ENCODE measurements at places on chromosomes 5 and 9.

GRCh38 chr5:69209602-69210001 lies 20.2 kb downstream of the CENPH start:
- DNase-seq, result no peak

GRCh38 chr5:54867310-54867944 lies 118.0 kb downstream of the ESM1 start:
- peak; percentile 60 for DNase-seq

DNA sequence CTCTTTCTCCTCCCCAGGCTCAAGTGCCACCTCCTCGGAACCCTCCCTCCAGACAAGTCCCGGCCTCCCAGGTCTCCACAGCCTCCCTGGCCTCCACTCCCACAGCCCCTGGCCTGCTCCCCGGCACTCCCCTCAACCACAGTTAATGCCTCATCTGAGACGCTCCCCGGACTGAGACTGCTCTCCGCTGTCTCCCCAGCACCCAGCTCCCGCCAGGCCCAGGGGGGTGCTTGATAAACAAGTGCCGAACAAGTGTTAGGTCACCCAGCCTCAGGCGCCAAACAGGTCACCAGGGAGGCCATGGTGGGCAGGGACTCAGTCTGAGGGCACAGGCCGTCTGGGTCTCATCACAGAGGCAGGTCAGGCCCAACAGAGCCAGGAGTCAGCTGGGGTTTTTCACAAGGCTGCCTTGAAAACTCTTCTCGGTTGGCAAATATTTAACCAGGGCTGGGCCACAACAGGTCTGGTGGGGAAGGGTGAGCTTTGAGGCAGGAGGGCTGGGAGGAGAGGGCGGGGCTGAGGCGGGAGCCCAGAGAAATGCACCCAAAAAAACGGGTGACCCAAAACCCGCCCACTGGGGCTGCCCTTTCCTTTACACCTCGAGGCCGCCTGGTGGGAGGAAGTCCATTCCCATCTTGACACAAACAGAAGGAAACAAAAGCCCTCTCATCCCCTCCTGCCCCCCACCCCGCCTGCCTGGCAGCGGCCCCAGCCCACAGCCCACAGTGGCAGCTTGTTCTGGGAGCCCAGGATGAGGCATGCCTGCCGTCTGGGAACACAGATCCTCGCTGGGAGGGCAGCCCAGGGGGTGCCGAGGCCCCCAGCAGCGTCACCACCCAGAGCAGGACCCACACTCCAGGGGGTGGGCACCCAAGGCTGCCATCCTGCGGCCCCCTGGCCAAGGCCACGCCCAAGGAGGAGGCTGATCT lies 66.6 kb upstream of the STXBP1 start:
- DNase-seq, result no peak

GRCh38 chr5:395156-395920 lies 47.6 kb upstream of the EXOC3 start:
- DNase-seq, result no peak

GRCh38 chr5:33472805-33473409 lies 32.1 kb downstream of the TARS1 start:
- DNase-seq, result no peak

- DNase-seq, result no peak
Measured at GRCh38 chr5:148828511-148829247, 2.3 kb downstream of the ADRB2 start.

DNA sequence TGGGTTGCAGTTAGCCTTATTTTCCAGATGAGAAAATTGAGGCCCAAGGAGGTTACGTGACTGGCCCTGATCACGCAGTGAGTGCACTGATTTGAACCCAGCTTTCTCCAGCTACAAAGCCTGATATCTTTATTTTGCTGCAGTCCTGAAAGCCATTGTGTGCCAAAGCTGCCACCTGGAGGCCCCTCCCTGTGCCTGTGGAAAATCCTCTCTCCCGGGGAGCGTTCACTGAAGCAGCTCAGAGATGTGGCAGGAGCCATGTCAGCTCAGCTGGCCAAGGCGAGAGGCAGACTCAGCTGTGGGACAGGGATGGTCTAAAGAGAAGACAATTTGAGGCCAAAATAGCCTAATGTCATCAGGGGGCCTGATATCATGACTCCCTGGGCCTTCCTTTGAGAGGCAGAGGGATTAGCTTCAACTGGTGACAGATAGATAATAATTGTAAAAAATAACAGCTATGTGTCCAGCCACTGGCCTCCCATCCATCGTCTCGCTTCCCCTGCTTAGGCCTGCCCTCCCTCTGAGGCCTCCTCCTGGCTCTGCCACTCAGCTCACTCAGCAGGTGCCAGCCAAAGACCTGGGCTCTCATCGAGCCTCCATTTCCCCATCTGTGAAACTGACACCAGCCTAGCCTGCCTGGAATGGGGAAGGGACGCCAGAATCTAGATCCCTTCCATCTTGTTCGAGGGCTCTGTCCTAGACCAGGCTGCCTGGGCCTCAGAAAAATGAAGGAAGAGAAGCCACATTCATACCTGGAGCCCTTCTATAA lies 74.3 kb upstream of the GGTA1 start:
- DNase-seq, result no peak

DNA sequence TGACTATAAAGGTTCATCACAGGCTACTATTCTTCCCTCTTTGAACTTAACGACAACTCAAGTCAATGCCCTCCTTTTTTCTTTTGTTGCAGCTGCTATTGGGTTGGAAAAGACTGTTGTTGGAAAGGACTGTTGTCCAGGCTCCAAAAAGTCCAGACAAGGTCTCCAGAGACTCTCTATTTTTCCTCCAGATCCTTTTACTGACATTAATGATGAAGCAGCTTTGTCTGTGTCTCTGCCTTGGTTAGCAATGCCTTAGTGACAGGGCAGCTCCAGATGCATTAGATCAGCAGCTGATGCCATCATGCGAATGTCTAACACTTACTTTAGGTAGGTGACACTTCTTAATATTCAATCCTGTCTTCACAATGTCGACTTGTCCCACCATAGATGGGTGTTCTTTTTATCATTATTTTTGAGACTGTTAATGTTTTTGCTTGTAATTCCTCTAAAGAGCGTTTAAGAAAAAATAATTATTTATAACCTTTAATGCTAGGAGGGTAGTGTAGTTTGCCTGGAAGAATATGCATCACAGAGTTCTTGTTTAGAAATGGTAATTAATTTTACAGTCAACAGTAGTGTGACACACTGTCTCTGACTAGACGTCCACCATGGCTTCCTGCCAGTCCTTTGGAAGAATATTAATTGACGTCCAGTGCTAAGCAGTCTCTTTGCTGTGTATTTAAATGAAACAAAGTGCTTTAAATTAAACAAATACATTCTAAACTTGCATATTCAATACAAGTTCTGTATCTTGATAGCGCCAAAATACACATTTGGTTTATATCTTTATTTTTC lies 492.2 kb downstream of the NR2F1-AS1 start:
- DNase-seq, result no peak
